ENCODE measurements at places on chromosomes 5 and 9.

DNA sequence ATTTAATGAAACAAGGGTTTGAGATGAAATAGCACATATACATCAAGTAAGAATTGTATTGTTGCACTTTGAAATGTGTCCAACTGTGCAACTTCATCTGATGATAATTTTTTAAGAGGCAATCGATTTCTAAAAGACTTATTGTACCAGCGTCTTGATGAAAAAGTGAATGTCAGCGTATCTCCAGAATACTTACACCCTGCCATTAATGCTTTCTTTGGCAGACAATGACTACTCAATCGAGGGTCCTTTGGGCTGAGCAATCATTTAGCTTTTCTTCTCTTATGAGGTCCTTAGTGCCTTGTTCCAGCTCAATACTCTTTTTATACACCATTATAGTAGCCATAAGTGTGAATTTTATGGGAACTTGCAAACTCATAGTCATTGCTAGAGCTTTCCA, 4.7 kb downstream of the TLE1 start:
- DNase-seq: no peak

GRCh38 chr9:117787746-117788145, 83.5 kb downstream of the TLR4 start:
- DNase-seq: no peak

DNA sequence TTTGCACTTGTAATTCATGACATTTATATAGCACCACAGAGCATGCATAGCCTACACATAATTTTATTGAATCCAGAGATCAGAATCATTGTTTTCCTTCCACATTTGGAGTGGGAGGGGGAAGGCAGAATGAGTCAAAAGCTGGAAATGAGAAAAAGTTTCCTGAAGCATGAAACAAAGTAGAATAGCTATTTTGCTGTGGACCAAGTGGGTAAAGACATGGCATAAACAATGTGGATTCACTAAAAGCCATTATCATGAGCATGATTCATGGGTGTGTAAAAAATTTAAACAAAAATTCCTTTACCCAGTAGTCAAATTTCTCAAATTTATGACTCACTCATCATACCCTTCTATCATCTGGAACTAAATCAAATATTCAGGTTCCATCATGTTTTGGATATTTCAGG, 97.9 kb downstream of the YIPF5 start:
- DNase-seq: no peak

- DNase-seq: no peak
These were observed 12.3 kb downstream of the SPINK9 start for GRCh38 chr5:148347706-148348105.

DNA sequence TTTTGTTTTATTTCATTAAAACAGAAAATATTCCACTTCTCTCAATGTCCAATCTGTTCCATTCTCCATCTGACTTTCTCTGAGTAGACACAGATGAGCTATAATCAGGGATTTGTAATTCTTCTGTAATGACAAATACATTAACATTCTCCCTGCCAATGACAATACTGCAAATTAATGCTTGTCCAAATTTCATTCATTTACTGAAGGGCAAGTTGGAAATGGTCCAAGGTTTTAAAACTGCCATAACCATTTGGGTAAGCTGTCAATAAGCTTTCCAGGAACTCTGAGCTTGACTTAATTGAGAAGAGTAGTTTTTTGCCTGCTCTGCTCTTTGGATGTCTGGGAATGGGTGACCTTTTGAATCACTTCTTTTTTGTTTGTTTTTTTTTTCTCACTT, 253.5 kb downstream of the DMRTA1 start:
- DNase-seq: no peak

- no peak for DNase-seq
These were observed 7.1 kb upstream of the NKX2-5 start for GRCh38 chr5:173242079-173242478.

DNA sequence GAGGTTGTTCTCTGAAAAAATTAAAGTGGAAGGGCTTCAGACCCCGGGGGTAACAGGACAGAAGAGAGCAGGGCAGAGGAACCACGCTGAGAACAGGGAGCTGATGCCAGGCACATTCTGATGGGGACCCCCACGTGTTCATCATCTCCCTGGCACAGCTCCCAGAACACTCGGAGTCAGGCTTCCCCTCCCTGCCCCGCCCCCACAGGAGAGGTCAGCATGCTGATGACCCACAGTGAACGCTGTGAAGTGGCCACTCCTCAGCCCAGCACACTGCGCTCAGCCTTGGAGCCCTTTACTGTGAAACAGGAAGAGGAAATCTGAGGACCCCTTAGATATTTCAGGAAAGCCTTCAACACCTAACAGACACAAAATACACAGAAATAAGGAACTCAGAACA, 16.4 kb downstream of the RETREG1 start:
- no peak for DNase-seq

DNA sequence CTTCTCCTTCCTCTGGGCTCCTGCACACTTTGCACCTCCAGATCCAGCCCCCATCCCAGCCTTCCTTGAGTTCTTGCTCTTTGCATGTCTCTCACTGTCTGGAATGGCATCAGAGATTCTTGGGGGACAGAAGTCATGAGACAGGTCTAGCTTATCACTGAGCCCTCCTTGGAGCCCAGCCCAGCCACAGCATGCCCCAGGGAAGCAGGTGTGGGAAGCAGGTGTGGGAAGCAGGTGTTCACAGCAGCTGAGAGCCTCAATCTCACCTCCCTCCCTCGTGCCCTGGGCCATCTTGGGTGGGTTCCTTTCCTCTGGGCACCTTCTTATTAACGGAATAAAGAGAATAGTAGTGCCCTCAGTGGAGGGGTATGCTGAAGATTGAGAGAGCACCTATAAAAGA, 27.2 kb downstream of the SLC6A7 start:
- no peak for DNase-seq

DNA sequence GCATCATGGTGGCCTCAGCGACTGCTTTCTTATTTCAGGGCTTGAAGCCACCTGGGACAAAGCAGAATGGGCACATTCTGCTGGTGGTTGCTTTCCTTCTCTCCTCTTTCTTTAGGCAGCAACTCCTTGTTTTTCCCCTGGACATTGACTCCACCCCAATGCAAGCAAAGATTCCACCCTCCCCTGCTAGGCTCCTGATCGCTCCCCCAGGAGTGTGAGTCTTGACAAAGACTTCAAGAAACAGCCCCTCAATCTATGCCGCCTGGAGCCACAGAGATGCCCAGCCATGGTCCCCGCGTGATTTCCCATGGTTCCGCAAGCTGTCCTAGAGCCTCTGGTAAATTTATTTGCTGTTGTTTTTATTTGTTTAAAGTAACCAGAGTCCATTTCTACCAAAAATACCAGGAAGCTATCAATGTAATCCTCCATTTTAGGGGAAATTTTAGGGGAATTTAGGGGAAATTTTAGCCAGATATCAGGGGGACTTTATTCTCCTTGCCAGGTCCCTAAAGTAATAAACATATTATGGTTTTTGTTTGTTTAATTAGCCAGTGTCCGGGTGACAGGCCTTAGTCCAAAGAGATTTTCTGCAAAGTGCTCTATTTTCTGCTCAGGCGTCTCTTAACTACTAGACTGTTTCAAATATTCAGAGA, 2.3 kb downstream of the KCNMB1 start:
- no peak for DNase-seq

- DNase-seq: no peak
These were observed 32.3 kb upstream of the NRG2 start for GRCh38 chr5:140075371-140075770.

GRCh38 chr9:138011951-138012500, 134.4 kb downstream of the CACNA1B start:
- DNase-seq: no peak

- no peak for DNase-seq
These were observed 396.1 kb downstream of the MAN2A1 start for GRCh38 chr5:110085826-110086225.

- no peak for DNase-seq
These were observed 10.1 kb upstream of the RNF183 start for GRCh38 chr9:113313261-113313660.
